ENCODE measurements at places on chromosomes 11 and 22.
A peak's percentile ranks its signal among the peaks of the same experiment; 100 is the strongest.

- DNase-seq: no peak
Observed at GRCh38 chr11:64299847-64300648, at the start of gene CATSPERZ. Gene CATSPERZ (plus strand): TSS chr11:64300358. CDS start chr11:64300411, 53 bp downstream.

DNA sequence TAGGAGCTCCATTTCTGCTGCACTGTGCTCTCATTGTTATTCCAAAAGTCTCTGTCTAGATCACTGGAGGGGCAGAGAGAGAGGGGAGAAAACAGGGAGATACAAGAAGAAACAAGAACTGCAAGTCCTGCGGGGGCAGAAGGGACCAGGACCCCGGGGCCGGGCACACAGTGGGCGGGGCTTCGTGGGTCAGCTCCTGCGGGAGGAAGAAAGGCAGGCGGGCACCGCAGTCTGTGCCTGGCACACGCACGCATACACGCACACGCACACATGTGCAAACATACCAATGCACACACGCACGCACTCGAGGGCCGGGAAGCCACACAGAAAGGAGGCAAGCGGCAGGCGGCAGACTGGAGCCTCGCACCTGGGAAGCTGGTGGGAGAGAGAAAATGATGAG, 33.6 kb downstream of the SYT7 start:
- no peak for DNase-seq

- no peak for DNase-seq
Observed at GRCh38 chr11:70057080-70057479, 21.0 kb upstream of the ANO1 start.

GRCh38 chr11:65781152-65781961, 581 bp upstream of the AP5B1 start:
- no peak for DNase-seq

DNA sequence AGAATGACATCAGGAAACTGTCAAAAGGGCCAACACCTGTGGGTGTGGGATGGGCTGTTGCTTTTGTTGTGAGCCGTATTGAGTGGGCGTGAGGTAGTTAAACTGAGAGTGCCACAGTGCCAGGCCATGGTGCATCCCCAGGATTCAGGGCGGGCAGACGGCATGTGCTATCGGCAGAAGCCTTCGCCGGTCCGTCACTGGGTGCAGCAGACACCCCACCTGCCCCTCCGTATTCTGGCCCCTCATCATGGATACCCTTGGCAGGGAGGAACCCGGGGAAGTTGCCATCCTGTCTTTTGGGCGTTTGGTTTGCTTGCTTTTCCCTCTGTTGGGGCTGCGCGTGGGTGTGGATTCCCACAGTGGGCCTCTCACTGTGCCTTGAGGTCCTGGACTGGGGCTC, 27.5 kb downstream of the ST14 start:
- no peak for DNase-seq

- DNase-seq: peak; percentile 85
Observed at GRCh38 chr11:66222358-66223149, 45.9 kb upstream of the RAB1B start.

DNA sequence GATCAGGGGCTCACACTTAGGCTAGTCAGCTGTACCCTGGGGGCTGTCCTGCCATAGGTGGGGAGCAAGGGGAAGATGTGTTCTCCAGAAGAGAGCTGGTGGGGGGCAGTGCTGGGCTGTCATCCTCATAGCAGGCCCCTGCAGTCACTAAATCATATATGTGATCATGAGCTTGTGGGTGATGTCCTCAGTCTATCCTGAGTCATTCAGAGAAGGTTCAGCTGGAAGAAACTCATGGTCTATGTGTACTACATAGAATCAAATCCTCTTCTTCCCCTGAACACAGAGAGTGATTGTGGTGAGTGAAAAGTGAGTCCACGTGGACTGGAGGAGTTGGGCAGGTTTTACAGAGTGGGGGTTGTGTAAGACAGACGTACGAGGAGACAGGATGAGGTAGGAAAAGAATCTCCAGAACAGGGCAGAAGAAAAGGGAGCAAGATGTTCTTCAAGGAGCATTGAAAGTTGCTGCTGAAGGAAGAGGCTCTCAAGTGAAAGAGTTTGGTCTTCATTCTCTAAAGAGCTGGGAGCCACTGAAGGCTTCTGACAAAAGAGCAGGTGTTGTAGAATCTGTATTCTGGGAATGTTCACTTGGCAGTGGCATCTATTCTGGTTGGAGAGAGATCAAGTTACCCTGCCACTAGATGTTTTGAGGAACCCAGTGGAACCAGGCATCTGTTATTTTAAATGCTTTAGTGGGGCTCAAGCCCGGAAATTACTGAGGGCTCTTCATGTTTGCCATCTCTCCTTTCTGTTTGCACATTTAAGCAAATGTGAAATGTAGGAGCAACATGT, 68.9 kb downstream of the C22orf31 start:
- DNase-seq: peak; percentile 53

GRCh38 chr22:19120829-19121630, 1.2 kb downstream of the DGCR2 start:
- no peak for DNase-seq

DNA sequence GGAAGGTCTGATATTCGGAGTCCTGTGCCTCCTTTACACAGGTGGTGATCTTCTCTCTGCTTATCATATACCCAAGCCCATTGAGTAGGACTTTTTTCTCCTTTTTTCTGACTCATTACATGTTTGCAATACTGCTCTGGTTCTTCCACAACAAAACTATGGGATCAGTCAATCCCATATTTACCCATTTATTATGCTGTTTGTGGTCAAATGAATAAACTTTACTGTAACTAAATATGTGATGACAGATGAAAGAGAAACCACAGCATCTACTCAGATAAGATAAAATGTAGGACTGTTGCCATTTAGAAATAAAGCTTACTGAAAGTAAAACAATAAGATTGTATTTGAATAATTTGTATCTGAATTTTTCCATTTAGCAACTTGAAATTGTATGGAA, 958.7 kb upstream of the FAT3 start:
- no peak for DNase-seq

GRCh38 chr11:103735497-103736032, 300.9 kb upstream of the DDI1 start:
- DNase-seq: no peak

All from NCI-H510A (cell line).